ENCODE measurements at places on chromosomes 5 and 9. TPM values are rescaled to one million over a fixed set of nuclear protein-coding genes. Genes with fewer than 3 reads are reported as not detected.

Gene ARHGEF39
- total RNA-seq: 7.6 TPM

DNA sequence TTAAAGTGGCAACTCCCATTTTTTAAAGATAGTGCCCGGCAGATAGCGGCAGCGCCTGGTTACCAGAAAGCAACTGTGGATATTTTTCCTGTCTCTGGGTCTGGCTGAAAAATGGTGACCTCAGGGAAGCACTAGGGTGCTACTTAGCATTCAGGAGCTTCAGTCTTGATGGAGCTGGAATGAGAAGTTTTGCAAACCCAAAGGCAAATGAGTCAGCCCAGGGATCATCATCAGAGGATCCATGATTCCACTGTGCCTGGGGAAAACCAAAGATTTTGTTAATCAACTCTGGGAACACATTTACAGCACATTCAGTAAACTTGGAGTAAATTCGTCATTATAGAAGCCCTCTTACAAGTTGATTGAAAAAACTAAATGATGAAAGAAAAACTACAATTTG lies 26.7 kb downstream of the F2R start:
- peak; percentile 82 for DNase-seq

DNA sequence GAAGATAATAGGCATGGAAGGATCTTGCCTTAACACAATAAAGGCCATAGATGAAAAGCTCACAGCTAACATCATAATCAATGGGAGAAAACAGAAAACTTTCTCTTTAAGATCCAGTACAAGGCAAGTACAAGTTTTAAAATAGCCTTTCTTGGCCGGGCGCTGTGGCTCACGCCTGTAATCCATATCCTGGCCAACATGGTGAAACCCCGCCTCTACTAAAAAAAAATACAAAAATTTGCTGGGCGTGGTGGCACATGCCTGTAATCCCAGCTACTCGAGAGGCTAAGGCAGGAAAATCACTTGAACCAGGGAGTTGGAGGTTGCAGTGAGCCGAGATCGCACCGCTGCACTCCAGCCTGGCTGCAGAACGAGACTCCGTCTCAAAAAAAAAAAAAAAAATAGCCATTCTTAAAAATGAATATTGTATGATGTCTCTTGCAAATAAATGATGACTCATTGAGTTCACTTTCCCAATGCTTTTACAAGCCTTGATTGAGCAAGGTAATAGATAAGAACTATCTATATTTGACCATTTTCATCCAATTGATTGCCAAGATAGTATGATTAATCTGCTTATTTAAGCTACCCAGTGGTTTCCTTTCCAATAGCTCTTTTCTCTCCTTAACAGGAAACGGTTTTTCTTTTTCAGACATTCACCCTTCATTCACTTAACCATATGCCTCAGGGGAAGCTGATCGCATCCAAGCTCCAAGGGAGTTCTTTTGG lies 15.8 kb downstream of the CCDC152 start:
- DNase-seq: peak; percentile 50

Gene MSX2
- total RNA-seq: 3.8 TPM

- no peak for DNase-seq
Observed at GRCh38 chr5:2039180-2039531, 156.4 kb upstream of the IRX4 start.

GRCh38 chr9:111599955-111600343 lies 502 bp upstream of the PTGR1 start:
- DNase-seq: no peak

Gene SELENOP
- 0.49 TPM for total RNA-seq

GRCh38 chr5:170747851-170748250 lies 35.7 kb upstream of the GABRP start:
- no peak for DNase-seq

All from RPMI7951 (cell line).